AG09319 (cell line): ENCODE measurements at places on chromosomes 3 and 15.

GRCh38 chr15:45891766-45892165 is 256.9 kb downstream of the SQOR start:
- DNase-seq = no peak

DNA sequence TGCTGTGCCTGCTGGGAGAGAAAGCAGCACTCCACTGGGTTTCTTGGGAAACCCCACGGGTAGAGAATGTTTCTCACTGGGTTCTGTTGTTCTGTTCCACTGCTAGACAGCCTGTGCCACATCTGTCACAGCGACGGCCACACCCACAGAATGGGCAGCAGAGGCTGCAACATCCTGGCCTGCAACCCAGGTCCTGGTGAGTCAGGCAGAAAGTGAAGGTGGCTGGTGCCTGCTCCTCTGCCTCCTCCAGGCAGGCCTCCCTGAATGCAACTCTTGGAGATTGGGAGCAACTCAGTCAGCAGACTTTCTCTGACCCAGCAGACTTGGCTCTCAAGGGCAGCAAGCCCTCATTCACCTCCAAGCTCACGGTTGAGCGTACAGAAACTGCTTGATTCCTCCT is 13.0 kb downstream of the C3orf18 start:
- no peak for DNase-seq

- no peak for DNase-seq
Observed at GRCh38 chr3:144670571-144670970, 698.9 kb downstream of the DIPK2A start.

DNA sequence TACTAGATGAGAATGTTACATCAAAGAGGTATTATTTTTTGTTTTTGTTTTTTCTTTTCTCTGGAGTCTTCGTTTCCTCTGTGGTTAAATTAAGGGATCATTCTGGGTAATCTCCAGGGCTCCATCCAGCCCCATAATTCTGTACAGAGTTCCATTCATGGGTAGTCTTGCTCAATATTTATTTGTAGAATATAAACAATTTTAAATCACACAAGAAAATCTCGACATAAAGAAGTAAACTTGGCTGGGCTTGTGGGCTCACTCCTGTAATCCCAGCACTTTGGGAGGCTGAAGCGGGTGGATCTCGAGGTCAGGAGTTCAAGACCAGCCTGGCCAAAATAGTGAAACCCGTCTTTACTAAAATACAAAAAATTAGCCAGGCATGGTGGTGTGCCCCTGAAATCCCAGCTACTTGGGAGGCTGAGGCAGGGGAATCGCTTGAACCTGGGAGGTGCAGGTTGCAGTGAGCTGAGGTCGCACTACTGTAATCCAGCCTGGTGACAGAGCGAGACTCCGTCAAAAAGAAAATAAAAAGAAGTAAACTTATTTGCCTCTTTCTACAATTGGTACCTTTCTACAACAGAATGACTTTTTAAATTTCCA is 166.8 kb upstream of the TGFBR2 start:
- no peak for DNase-seq
